ENCODE measurements at places on chromosomes 1 and 21. TPM values are rescaled to one million over a fixed set of nuclear protein-coding genes. Genes with fewer than 3 reads are reported as not detected.

The BOLA1 gene
- total RNA-seq = 7.9 TPM

The LAPTM5 gene
- not detected for total RNA-seq

The MARK1 gene
- 0.59 TPM for total RNA-seq

The CC2D1B gene
- 34.9 TPM for total RNA-seq

The TSNAX gene
- total RNA-seq = 45.1 TPM

The POU3F1 gene
- total RNA-seq = 0.09 TPM

The ADGRB2 gene
- total RNA-seq = 28.5 TPM

The RSPH1 gene
- total RNA-seq = not detected

The GLRX2 gene
- total RNA-seq = 8.6 TPM

The ACTL8 gene
- under 0.01 TPM for total RNA-seq

The FCRL6 gene
- not detected for total RNA-seq

The DIO1 gene
- total RNA-seq = not detected

The CTSS gene
- 4.2 TPM for total RNA-seq

The MAN1C1 gene
- total RNA-seq = 0.65 TPM

The ZNF695 gene
- total RNA-seq = 0.59 TPM

The ZNF593OS gene
- total RNA-seq = not detected

The TEX38 gene
- total RNA-seq = not detected

The TLCD4 gene
- 0.30 TPM for total RNA-seq

The ANKRD34A gene
- under 0.01 TPM for total RNA-seq

The KTI12 gene
- total RNA-seq = 11.9 TPM

The TTC4 gene
- 23.4 TPM for total RNA-seq

The KCNA2 gene
- not detected for total RNA-seq

The RIMKLA gene
- under 0.01 TPM for total RNA-seq

The IL22RA1 gene
- not detected for total RNA-seq

The LAD1 gene
- total RNA-seq = not detected

The LDLRAD1 gene
- total RNA-seq = not detected

The BTBD8 gene
- total RNA-seq = 3.9 TPM

The FLG gene
- 0.09 TPM for total RNA-seq

The SEC16B gene
- 3.6 TPM for total RNA-seq

The RNF187 gene
- 118 TPM for total RNA-seq

The OR10K1 gene
- total RNA-seq = not detected

The CD101 gene
- total RNA-seq = 0.18 TPM

The CSF3R gene
- not detected for total RNA-seq

The ZNF683 gene
- total RNA-seq = not detected

The GNL2 gene
- 44.5 TPM for total RNA-seq

The KRTAP19-8 gene
- total RNA-seq = not detected

The BARHL2 gene
- total RNA-seq = not detected

The VSIG8 gene
- total RNA-seq = not detected

Data from smooth muscle cell of the umbilical artery (primary cell).